ENCODE measurements at places on chromosomes 1 and 21. TPM values are rescaled to one million over a fixed set of nuclear protein-coding genes. Genes with fewer than 3 reads are reported as not detected.

GRCh38 chr1:219826290-219826689, 102.1 kb downstream of the SLC30A10 start:
- no peaks in the 10 kb centered on the region for H3K36me3 ChIP-seq
- DNase-seq: no peak
- no peaks in the 10 kb centered on the region for H3K4me1 ChIP-seq

DNA sequence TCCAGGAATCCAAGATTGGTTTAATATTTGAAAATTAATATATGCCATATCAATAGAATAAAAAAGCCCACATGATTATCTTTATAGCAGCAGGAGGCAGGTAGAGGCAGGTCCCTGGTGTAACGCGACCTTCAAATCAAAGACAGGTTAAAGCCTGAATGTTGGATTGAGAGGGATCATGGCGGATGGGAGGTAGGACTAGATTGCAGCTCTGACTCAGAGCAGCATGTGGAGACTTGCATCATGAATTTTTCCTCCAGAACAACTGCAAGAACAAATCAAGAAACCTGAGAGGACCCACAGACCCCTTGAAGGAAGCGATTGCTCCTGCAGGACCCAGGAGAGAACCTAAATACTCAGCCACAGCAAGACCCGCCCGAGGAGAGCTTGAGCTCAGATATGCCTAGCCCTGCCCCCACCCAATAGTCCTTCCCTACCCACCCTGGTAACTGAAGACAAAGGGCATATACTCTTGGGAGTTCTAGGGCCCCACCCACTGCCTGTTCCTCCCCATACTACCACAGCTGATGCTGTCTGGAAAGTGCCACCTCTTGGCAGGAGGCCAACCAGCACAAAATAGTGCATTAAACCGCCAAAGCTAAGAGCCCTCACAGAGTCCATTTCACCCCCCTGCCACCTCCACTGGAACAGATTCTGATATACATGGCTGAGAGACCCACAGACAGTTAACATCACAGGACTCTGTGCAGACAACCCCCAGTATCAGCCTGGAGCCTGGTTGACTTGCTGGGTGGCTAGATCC, 19.5 kb downstream of the S100B start:
- no peaks in the 10 kb centered on the region for H3K27me3 ChIP-seq
- H3K4me1 ChIP-seq: no peaks in the 10 kb centered on the region
- no peak overlapping the region for H3K27ac ChIP-seq
- no peaks in the 10 kb centered on the region for H3K36me3 ChIP-seq
- no peak overlapping the region for H3K4me3 ChIP-seq

GRCh38 chr1:162353702-162354101, 23.0 kb downstream of the SPATA46 start:
- no peaks in the 10 kb centered on the region for H3K36me3 ChIP-seq
- H3K27ac ChIP-seq: no peak overlapping the region
- no peak for DNase-seq
- no peak overlapping the region for H3K4me3 ChIP-seq

GRCh38 chr1:201543871-201544642, 5.1 kb downstream of the NAV1 start:
- H3K4me3 ChIP-seq: no peak overlapping the region
- DNase-seq: no peak
- no peaks in the 10 kb centered on the region for H3K4me1 ChIP-seq
- H3K27ac ChIP-seq: no peak overlapping the region
- H3K36me3 ChIP-seq: no peaks in the 10 kb centered on the region

DNA sequence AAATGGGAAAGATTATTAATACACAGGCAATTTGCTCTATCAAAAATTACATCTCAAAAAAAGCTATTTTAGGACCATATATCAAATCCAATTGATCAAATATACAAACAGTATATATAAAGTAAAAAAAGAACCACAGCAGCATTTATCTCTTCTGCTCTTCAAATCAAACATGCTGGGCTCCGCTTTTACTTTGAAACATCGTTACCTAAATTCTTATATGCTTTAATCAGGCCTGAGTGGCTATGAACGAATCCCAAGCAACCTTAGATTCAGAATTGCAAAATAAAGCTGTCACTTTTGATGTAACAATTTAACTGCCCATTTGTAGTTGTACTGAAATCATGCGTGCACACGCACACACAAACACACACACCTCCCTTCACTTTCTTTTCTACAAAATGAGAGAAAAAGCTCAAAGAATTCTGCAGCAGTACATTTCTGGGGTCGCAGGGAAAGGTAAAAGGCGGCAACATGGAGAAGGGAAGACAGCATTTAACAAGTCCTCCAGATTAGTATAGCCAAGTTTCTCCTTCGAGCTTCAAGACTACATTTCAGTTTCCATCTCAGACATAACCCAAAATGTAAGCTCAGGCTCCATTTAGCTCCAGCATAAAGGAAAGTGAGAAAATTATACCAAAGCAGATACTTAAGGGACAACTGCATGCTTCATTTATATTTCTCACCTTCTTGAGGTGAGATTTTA, 92.2 kb upstream of the TTC39A start:
- H3K27me3 ChIP-seq: no peaks in the 10 kb centered on the region
- no peak overlapping the region for H3K4me3 ChIP-seq
- H3K36me3 ChIP-seq: no peaks in the 10 kb centered on the region
- H3K4me1 ChIP-seq: no peaks in the 10 kb centered on the region
- H3K27ac ChIP-seq: peak overlapping the region; percentile 71
- DNase-seq: no peak

DNA sequence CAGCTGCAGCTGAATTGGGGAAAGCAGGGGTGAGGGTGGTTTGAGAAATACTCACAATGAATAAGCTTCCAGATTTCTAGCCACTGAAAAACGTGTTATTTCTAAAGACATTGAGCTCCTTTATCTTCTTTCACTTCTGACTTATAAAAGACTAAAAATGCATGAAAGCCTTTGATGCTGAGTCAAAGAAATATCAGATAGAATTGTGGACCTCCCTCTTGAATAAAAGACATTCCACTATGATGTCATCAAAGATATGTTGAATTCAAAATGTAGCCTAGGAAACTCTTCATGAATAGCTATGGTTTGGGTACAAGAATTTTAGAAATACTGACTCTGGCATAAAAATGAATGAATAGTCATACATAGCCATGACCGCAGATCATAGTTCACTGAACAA, 44.7 kb upstream of the COL24A1 start:
- no peak overlapping the region for H3K27ac ChIP-seq
- no peaks in the 10 kb centered on the region for H3K27me3 ChIP-seq
- no peaks in the 10 kb centered on the region for H3K36me3 ChIP-seq
- no peak overlapping the region for H3K4me3 ChIP-seq

- 0 out of 2 replicates have a peak, but pooled peaks cover 6% of the 10 kb centered on the region for H3K4me1 ChIP-seq
- H3K4me3 ChIP-seq: no peak overlapping the region
- no peaks in the 10 kb centered on the region for H3K36me3 ChIP-seq
- no peaks in the 10 kb centered on the region for H3K27me3 ChIP-seq
These were observed 36.4 kb downstream of the RCSD1 start for GRCh38 chr1:167666416-167666815.

The CELA2B gene
- not detected for total RNA-seq

The PLXNA2 gene
- total RNA-seq: 3.2 TPM

The MAB21L3 gene
- total RNA-seq: 0.26 TPM

The CEP170 gene
- total RNA-seq: 32.4 TPM

Data from Caco-2 (cell line).